Activated naive CD4-positive, alpha-beta T cell treated with Interleukin-2 at 50 U/mL for 16 hours (primary cell): ENCODE measurements at places on chromosomes 2 and 18.

- no peak for DNase-seq
These were observed 6.6 kb upstream of the KLHL23 start for GRCh38 chr2:169727065-169727464.

- DNase-seq = no peak
These were observed 46.6 kb downstream of the USP40 start for GRCh38 chr2:233519787-233520611.

GRCh38 chr2:156536534-156536933 lies 100.4 kb downstream of the GPD2 start:
- no peak for DNase-seq

DNA sequence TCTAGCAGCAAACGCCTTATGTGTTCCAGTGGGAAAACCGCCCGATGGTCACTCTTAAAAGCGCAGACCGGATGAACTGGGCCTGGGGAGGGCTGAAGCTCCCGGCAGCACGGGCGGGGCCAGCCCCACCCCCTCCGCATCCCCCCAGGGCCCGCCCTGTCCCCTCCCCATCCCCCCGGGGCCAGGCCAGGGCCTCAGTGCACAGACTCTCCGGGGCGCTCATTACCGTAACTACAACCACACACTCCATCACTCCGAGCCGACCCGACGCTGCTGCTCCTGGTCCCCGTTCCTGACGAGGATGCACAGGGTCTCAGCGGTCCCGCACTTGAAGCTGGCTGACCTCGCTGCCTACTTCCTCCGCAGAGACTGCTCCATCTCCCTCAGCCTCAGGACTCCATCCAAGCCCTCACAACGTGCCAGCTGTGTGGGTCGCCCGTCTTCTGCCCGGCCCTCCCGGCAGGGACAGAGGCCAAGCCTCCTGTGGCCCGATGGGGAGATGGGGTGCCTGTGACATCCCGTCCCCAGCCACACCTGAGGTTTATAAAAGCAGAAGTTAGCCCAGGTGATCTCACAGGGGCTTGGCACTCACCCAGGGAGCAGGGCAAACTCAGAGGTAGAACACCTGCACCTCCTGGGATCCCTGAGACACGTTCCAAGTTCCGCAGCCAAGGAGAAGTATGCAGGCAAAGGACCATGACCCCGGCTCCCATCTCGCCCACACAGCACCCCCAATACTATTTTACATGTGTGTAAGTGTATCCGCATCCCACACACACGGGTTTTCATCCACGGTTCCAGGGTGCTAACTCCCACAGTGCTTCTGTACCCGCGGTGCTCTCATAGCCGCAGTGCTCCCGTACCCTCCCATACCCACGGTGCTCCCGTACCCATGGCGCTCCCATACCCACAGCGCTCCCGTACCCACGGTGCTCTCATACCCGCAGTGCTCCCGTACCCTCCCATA lies 36.0 kb downstream of the SLC66A2 start:
- no peak for DNase-seq

- no peak for DNase-seq
These were observed 56.7 kb upstream of the FAM98A start for GRCh38 chr2:33655626-33656320.

- no peak for DNase-seq
These were observed 157.8 kb downstream of the PIK3C3 start for GRCh38 chr18:42112657-42113420.
